ENCODE measurements at places on chromosomes 16 and 17. TPM values are rescaled to one million over a fixed set of nuclear protein-coding genes. Genes with fewer than 3 reads are reported as not detected.
A peak's percentile ranks its signal among the peaks of the same experiment; 100 is the strongest.

DNA sequence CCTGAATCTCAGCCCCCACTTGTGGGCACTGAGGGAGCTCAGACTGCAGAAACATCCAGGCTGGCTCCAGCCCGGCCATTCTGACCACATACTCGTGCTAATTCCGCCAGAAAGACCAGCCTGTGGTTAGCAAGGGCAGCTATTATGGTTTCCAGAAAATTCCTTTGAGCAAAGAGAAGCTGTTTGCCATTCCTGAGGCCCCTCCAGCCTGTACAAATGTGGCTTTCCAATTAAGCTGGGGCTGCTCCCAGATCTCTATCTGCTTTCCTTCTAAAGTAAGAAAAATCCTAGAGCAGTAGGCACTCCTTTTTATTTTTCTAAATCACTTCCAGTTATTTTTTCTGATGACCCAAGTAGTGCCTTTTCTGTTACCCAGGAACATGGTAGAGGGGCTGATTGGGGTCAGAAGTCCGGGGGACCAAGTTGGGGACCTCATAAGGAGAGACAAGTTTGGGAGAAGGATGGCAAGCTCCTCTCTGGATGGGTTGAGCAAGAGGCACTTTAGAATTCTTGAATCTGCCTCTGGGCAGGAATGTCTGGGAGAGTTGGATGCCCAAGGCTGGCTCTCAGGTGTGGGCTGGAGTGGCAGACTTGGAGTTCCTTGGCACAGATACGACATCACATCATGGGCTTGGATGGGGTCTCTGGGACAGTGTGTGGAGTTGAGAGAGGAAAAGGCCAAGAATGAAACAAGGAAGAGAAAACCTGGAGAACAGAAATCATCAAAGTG lies 83.3 kb upstream of the TNRC6C start:
- DNase-seq: no peak

DNAAF8 gene
- 0.53 TPM for total RNA-seq

DNA sequence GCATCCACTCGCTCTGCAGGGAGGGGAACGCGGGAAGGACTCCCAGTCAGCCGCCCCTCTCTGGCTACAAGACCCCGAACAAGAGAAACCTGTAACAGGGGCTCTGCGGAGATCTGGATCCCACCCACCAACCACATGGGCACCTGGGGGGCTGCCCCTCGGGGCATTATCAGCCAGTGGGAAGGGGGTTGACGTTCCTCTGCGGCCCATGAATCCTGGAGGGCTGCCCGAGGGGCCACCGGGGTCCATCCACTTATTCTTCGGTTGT lies 1.8 kb upstream of the PCGF2 start:
- no peak for DNase-seq

- DNase-seq: no peak
Measured at GRCh38 chr17:76599694-76600460, 14.2 kb upstream of the ST6GALNAC2 start.

CCDC144A gene
- 6.1 TPM for total RNA-seq

DNA sequence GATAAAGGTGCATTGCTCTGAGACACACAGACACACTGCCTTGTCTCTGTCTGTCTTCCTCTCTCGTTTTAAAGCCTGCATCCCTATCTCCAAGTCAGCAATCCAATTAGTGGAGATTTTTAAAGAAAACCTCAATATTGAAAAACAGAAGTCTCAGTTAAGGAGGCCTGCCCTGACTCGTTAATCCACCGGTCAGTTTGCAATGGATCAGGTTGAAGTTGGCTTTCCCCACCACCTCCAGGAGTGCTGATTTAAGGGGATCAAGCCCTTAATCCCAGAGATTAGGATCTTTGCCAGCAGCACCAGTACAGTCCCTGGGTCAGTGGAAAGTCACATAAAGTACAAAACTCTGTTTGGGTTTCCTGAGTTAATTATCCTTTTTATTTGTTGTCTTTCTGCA lies 271.1 kb upstream of the ASIC2 start:
- no peak for DNase-seq

GRCh38 chr17:71234349-71234748 lies 886.5 kb upstream of the SOX9 start:
- no peak for DNase-seq

OTOP2 gene
- not detected for total RNA-seq

GRCh38 chr16:66388350-66389139 lies 22.1 kb downstream of the CDH5 start:
- DNase-seq: no peak

DNA sequence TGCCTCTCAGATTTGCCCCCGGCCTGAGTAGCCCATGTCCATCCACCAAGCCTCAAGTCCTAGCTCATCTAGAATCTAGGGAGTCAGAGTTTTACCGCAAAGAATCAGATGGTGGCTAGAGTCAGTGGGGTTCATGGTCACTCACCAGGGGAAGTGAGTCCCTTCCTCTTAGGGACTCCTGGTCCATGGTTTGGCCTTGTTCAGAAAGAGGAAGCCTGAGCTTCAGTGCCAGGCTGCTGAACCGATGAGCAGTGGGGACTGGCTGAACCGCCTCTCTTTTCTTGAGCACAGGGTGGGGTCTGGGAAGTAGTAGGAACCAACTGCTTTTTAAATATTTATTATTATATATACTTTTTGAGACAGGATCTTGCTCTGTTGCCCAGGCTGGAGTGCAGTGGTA lies 160.3 kb downstream of the NTN1 start:
- no peak for DNase-seq

CD19 gene
- 1.7 TPM for total RNA-seq

GSDMA gene
- total RNA-seq: 0.24 TPM

- DNase-seq: no peak
Measured at GRCh38 chr16:63813862-63814261, 1308.0 kb downstream of the CDH11 start.

- peak; percentile 74 for DNase-seq
Measured at GRCh38 chr16:569445-570254, at the start of gene PIGQ. Gene PIGQ (plus strand): TSS chr16:569968. CDS start chr16:574075, 4,107 bp downstream.

DNA sequence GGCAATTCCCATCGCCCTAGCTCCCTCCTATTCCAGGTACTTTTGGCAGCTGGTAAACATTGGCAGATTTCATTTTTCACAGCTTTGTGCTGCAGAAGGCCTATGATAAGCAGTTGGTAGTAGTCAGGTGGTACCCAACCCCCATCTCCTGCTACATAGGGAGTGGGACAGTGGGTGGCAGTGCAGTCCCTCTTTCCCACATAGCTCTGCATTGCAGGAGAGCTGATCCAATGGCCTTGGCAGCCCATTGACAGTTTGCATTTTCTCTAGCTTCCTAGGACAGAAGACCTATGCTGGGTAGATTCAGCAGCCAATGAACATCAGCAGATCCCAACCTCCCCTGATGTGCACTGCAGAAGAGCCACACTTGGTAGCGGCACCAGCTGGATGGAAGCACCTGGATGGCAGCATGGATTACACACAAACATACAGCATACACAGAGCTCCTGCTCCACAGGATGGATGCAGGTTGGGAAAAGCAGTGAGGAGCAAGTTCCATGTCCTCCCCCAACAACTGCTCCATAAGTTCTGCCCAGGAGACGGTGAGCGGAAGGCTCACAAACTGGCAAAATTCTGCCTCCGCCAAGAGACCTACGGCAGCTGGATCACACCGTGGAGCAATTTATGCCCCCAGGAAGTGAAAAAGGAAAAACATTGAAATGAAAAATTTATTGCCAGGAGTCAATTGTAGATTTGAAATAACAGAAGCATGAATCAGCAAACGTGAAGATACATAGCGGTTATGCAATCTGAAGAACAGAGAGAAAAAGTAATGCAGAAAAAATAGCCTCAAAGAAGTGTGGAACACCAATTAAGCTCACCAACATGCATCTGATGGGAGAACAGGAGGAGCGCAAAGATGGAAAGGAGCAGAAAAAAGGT lies 95.7 kb downstream of the CACNG1 start:
- DNase-seq: no peak

GRCh38 chr16:22618842-22619241 lies 108.2 kb downstream of the NPIPB5 start:
- no peak for DNase-seq

GPR139 gene
- not detected for total RNA-seq

DNA sequence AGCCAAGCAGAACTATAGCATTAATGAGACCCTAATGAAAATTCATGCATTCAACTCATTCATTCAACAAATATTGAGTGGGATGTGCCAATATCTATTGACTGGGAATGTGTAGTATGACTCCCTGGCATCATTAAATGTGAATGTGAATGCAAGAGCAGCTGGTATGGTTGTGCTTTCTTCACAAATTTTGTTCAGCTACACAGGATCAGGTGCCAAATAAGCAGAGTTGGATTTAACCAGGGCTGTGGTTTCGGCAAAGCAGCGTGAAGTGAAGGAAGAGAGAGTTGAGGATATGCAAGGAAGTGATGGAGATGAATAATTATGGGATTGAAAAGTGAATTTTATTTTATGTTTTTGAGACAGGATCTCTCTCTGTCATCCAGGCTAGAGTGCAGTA lies 87.1 kb upstream of the HNF1B start:
- DNase-seq: no peak

SULT1A2 gene
- total RNA-seq: not detected

DNA sequence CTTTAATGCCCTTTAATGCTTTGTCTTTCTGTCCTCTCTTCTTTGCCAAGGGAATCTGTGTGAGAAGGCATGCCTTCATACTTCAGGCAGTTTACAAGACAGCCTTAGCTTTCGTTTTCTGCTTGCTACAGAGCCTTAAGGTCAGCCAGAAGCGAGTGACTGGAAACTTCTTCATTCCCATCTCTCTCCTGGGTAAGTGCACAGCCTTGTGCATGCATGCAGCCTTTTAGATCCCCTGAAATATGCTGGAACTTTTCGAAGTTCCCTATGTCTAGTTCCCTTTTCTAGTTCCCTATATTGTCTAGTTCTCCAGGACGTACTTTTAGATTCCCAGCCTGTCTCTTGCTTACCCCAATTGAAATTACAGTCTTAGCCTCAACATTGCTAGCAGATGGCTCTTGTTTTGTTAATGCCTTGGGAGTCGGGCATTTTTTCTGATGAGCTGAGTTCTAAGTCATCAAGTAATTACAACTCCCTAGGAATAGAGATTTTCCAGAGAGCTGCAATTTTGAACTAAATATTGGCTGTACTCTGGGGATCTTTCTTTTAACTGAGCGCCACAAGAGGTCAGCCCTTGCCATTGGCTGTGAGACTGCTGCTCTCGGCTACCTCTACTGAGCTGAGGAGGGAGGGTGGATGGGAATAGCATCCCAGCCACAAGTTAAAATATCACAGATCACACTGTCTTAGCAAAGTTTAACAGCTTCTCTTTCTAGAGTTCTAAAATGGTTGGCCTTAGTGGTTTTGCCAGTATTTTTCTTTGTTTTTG lies 22.7 kb upstream of the PPM1D start:
- DNase-seq: no peak

LRRC36 gene
- total RNA-seq: 0.61 TPM

DNA sequence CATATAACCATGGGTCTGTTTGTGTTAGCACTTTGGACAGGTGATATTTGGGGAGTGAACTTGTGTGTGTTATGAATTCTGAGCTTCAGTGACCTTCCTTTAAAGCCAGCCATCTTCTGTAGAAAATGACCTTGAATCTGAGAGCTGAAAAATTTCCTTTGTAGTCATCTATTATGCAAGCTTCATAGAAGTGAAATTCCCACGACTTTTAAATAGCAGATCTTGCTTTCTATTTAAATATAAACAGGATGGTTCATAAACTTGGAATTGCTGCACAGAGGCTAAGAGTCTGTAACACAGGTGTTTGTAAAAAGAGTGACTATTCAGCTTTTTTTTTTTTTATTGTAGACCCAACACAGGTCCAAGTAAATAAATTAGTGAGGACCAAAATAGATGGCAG lies 85.5 kb downstream of the MARCHF10 start:
- no peak for DNase-seq

DNA sequence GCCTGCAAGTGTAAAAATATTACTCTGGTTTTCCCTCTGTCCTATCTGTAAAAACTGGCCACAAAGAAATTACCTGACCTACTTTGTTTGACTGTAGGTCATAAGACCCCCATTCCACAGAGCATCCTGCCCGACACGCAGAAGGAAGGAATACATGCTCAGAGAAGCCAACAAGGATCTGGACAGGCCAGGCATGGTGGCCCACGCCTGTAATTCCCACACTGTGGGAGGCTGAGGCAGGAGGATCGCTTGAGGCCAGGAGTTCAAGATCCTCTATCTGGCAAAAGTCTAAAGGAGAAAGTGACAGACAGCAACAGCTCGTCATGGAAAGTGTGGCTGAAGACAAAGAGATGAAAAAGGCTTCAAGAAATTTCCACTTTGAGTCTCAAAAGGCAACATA lies 78.2 kb upstream of the RNU2-1 start:
- DNase-seq: no peak

ST6GALNAC1 gene
- total RNA-seq: not detected

DNA sequence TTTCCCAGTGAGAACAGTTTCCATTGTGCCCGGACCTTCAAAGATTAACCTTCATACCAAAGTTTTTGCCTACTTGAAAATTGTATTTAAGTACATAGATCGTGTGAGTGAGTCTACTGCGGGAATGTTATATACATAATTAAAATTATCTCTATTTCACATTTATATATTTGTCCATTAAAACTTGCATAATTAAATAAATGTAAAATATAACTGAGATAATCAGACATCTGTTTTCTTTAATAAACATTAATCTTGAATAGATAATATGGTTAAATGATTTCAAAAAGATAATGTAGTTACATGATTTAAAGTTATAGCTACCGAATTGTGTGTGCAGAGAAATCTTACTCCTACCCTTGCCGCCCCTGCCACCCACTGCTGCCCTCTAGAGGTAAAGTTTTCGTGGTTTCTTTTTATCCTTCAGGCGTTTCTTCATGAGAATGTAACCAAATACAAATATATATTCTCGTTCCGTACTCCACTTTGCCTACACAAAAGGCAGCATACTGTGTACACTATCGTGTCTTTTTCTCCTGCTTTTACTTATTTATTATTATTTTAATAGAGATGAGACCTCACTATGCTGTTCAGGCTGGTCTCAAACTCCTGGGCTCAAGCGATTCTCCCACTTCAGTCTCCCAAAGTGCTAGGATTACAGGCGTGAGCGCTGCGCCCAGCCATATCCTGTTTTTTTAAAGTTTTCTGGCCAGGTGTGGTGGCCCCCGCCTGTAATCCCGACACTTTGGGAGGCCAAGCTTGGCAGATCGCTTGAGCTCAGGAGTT lies 35.6 kb downstream of the RPA1 start:
- DNase-seq: no peak

DNA sequence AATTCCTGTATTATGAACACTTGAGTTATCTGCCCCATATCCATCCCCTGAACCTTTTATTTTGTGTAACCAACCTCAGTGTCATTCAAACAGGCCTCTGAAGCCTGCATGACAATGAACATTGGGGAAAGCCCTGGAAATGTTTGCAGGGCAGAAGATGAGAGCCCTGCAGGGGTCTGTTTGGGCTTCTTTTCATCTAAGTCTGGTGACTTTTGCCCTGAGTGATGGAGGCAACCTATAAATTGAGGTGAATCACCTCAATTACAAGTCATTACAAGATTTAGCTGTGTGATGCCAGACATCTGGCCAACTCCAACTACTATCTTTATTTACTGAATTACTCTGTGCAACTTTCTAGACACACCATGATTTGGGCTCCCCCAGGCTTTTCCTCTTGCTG lies 189.2 kb downstream of the MAF start:
- no peak for DNase-seq

SLC5A2 gene
- not detected for total RNA-seq
